ENCODE measurements at places on chromosomes 3 and 15.

GRCh38 chr15:54659646-54660045 lies 537.1 kb downstream of the RSL24D1 start:
- DNase-seq = no peak

- DNase-seq = peak; percentile 89
Observed at GRCh38 chr3:4986782-4987537, 7.7 kb downstream of the BHLHE40 start.

DNA sequence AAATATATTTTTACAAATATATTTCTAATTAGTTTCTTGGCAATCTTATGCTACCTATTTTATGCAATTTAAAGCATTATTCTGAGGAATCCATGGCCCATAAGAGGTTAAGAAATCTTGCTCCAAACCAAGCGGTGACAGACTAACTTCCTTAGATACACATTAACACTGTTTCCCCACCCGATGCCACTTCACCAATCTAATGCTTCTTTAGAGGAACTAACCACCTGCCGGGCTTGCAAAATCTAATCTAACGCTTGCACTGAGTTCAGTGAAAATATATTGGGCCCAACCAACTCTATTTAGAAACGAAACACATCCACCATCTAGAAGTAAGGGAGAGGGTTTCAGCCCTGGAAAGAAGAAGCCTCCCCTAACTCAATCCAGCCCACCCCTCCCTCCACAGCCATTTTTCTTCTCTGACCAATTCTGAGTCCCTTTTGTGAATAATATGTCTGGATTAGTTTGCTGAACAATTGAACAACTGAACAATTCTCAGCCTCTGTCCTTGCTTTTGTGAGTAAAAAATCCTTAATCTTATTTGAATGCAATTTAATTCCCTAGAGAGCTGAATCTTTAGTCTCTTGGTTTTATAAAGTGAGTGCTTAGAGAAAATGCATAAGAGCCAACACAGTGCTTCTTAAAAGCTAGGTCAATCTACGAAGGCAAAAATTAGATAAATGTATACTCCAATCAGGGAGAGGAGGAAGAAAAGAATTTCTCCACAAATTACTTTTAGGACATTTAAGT lies 150.4 kb upstream of the ADAMTS9 start:
- peak; percentile 20 for DNase-seq

DNA sequence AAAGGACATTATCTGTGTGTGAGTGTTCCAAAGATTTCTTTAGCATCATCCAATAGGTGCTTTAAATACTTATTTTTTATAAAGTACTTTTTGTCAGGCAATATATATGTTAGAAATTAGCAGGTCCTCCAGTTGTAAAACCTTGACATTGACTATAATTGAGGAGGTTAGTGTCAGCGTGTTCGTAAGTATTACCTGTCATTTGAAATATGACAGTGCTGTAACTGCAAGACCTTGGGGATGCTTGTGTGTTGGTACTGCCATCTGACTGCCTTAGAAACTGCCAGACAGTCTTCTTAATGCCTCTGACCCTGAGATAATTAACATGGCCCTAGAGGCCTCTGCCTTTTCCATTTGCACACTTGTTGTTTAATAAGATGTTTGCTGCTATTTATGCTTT lies 170.7 kb downstream of the NAALADL2 start:
- DNase-seq = no peak

GRCh38 chr3:160735826-160736225 lies 20.2 kb upstream of the PPM1L start:
- no peak for DNase-seq

DNA sequence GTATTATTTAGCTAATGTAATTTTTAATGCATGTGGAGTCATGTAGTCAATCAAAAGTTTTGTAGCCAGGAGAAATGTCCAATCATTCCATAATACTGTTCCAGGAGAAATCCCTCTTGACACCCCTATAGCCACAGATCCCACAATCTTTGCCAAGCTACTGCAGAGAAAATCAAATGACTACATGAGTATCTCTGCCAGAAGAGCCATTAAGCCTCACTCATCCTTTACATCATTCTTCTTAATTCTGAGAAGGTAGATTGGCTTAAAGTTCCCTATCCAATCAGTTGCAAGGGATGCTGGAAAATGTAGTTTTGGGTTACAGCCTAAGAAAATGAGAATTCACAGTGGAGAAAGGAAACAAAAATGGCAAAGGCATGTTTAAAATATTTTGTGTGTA lies 502.1 kb downstream of the ZBBX start:
- no peak for DNase-seq

DNA sequence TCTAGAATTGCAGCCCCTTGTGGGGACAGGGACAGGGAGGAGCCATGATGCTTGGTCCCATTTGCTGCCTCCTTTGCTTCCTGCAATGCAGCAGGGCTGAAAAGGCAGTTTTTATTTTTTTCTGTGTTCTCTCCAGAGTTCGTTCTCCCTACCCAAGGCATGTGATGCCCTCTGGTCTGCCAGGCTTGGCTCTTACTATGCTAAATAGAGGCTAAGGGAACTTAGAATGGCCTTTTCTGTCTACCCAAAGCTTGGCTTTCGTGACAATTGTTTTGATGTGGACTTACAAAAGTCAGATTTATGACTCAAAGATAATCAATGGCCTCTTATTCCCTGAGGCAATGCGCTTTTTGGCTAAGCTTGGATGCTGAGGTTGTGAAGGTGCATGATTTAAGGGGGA lies 293.3 kb upstream of the TBL1XR1 start:
- no peak for DNase-seq
